ENCODE measurements at places on chromosomes 4 and X.

DNA sequence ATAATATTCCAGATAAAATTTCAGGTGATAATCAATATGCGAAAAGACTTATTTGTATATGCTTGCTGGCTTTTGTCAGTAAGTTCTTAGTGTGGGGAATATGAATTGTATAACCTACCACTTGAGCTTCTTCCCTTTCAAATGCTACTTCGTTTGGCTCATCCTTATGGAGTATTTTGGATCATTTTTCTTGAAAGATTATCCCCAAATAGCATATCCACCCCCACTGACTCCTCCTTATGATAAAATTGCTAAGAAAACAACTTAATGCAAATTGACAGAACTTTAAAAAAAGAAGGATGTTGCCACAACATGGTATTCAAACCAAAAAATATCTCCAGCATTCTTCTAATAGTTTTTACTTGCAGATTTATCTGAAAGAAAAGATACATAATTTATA is 393.3 kb downstream of the PPP3CA start:
- DNase-seq = no peak

GRCh38 chr4:118761397-118762016 is 74.4 kb downstream of the SEC24D start:
- DNase-seq = no peak

DNA sequence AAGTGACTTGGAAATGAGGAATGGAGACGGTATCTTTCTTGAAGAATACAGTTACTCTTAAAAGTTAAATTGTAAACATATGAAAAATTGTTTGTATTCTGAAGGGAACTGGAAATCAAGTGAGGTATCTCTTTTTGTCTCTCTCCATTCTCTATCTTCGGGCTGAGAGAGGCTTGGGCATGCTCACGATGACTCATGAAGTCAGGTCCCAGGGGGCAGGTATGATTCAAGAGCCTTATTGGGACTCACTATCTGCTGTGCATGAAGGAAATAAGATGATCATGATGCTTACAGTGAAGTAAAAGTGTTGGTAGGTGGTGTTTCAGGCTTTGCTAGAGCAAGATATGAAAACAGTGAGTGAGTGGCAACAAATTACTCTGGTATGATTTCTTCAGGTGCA is 200.4 kb upstream of the PITX2 start:
- DNase-seq = no peak

- DNase-seq = no peak
Measured at GRCh38 chrX:39427906-39428305, 626.6 kb downstream of the MID1IP1 start.

GRCh38 chrX:153714256-153714655 is 9.9 kb downstream of the BCAP31 start:
- DNase-seq = no peak

GRCh38 chrX:72399816-72400215 is 94.1 kb upstream of the CITED1 start:
- DNase-seq = no peak

DNA sequence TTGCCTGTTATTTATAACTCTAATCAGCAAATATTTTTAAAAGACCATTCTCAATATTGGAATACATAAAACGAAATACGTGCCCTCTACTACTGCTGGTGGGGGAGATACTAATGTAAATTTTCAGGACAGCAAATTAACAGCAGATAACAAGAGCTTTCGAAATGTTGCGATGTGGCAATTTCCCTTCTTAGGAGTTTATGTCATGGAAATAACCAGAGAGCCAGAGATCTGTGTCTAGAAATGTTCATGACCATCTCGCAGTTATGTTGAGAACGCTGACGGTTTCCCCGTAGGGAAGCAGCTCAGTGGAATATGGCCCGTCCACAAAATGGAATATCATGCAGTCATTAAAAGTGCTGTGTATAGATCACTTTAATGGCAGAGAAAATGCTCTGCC is 238.4 kb upstream of the PSAPL1 start:
- no peak for DNase-seq

DNA sequence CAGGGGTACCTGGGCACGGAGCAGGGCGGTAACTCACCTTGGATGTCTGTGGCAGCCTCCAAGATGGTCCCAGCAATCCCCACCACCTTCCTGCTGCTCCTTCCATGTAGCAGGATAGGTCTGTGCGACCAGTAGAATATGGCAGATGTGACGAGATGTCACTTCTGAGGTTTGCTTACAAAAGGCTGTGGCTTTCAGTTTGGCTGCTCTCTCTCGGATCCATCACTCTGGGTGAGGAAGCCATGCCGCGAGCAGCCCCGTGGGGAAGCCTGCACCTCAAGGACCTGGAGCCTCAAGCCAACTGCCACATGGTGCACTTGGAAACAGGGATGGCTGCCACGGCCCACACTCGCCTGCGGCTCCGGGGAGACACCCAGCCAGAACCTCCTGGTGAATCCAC is 37.6 kb downstream of the WFS1 start:
- no peak for DNase-seq

DNA sequence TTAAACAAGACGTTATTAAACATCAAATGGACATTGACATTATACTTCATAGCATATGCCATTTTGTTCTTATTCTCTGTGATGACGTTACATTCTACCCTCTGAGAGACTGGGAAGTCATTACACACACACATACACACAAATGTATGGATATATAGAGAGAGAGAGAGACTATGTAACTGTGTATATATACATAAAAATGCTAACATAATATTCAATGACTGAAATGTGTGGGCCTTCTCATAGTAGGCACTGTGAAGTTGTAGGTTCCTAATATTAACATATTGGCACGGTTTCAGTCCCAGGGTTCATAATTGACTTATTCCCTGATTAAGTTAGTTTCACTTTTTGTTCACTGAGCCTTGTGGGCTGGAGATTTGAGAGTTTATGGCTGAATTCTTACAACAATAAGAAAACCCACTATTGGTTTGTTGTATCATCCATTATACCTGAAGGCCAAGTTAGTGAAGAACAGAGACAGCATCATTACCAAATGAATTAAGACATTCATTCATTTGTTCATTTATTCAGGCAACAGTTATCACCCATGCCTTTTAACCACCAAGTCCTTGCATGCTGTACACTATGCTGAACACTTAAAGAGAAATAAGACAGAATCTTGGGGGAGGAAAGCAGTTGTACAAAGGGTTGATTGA is 68.5 kb downstream of the GAB1 start:
- no peak for DNase-seq

GRCh38 chr4:113831457-113831856 is 69.9 kb upstream of the CAMK2D start:
- DNase-seq = no peak

GRCh38 chrX:129139837-129140598 is 383.3 kb downstream of the SMARCA1 start:
- DNase-seq = no peak

All from AG04450 (cell line).